ENCODE measurements at places on chromosomes 4 and X.

DNA sequence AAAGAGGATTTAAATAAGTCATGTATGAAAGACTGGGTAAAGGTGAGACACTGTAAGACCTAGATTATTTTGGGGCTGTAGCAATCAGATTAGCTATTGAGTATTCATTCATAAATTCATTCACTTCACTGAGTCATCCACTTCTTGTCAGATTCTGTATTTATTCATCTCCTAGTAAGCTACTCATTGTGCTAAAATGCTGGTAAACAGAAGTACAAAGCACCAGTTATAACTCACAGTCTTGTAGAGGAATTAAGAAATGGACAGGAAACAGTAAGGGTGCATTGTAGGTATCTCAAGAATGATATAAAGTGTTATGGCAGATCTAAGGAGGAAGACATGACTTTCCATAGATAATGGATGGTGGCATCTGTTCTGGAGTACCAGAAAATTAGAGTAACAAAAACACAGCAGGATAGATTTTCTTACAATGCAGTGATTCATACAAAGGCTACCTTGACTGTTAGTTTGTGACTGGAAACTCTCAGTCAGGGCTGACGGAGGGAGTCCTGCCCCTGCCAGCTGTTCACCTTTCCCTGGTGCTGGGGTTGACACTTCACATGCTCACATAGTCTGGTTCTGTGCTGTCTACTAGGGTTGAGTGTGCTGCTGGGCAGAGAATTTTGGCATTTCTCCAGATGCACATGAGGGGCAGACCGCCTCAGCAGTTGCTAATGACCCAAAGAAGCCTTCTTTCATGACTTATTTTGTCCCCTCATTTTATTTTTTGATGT is 26.5 kb upstream of the HAND2 start:
- no peak for DNase-seq

DNA sequence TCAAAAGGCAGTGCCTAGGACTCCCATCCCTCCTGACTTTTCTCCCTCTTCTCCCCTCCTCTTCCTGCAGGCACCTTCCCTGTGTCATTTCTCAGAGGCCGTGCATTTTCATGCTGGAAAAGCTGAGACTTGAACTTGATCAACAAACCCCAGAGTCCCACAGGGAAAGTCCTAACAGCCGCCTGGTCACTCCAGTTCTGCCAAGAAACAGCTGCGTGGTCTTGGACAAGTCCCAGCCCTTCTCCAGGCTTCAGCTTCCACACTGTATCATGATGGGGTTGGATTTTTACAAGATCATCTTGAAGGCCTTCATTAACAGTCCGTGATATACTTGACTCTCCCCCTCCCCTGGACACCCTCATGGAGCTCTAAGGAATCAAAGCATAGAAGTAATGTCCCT is 366.0 kb downstream of the BCOR start:
- no peak for DNase-seq

- no peak for DNase-seq
These were observed 22.8 kb upstream of the SEC24B start for GRCh38 chr4:109410776-109411175.

DNA sequence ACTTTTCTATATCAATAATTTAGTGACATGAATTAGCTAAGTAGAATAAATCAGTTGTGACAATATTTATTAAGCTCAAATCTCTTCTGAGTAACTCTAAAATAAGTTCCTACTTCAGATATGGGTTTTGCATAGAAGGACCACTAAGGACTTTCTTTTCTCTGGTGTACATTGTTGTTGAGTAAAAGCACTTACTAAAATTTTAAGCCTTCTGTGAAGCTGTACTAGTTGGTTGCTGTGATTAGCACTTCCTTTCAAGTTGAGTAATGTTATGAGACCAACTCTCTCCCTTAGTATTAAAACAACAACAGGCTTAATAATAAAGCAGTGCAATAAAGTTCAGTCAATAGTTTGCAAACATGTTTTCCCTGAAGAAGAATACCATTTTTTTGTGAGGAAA is 667.4 kb upstream of the NDST4 start:
- no peak for DNase-seq

- no peak for DNase-seq
These were observed 10.2 kb upstream of the GLOD5 start for GRCh38 chrX:48751343-48751742.

- DNase-seq, result no peak
These were observed 54.9 kb downstream of the ACOX3 start for GRCh38 chr4:8385611-8386010.

- DNase-seq, result no peak
These were observed 140.7 kb downstream of the RPS6KA6 start for GRCh38 chrX:84047339-84047738.

DNA sequence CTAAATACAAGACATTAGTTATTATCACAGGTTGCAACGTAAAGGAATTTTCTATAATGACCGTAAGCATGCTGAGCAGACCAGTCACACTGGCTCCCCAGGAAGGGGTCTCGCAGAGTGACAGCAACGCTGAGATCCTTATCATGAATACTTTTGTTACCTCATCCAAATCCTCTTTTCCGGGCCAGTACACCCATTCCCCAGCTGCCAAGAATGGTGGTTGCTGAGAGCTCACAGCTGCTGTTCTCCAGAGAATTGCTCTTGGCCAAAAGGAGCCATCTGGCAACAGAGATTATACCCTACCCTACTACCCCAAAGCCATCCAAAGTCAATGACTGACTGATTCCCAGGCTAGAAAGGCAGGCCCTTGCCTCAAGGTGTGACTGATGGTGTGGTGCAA is 91.6 kb downstream of the FUNDC1 start:
- no peak for DNase-seq

GRCh38 chr4:141124224-141124623 is 9.0 kb downstream of the RNF150 start:
- no peak for DNase-seq

DNA sequence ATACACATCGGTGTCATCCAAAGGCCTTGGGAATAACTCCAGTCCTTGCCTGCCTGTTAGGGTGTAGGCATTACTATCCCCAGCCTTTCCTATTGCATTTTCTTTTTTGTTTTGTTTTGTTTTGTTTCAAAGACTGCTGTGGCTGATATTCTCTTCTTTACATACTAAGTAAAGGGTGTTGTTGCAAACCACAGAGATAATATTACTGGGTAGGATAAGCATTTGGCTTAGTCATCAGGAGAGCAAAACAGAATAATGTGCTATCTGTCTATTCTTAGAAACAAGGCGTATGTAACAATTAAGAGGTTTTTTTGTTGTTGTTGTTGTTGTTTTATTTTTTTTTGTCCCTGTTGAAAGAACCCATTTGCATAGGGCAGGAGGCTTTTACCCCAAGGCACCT is 41.8 kb downstream of the UGT2B28 start:
- no peak for DNase-seq

GRCh38 chr4:1075809-1076699 is 37.3 kb downstream of the RNF212 start:
- DNase-seq, result no peak

- DNase-seq, result no peak
These were observed 214.5 kb downstream of the KCNIP4 start for GRCh38 chr4:21733894-21734630.

DNA sequence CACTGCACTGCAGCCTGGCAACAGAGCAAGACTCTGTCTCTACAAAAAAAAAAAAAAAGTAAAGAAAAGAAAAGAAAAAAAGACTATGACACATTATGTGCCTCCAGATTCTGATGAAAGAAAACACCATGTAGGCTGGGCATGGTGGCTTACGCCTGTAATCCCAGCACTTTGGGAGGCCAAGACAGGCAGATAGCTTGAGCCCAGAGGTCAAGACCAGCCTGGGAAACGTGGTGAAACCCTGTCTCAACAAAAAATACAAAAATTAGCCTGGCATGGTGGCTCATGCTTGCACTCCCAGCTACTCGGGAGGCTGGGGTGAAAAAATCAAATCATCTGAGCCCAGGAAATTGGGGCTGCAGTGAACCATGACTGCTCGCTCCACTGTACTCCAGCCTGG is 19.4 kb downstream of the THOC2 start:
- DNase-seq, result no peak

DNA sequence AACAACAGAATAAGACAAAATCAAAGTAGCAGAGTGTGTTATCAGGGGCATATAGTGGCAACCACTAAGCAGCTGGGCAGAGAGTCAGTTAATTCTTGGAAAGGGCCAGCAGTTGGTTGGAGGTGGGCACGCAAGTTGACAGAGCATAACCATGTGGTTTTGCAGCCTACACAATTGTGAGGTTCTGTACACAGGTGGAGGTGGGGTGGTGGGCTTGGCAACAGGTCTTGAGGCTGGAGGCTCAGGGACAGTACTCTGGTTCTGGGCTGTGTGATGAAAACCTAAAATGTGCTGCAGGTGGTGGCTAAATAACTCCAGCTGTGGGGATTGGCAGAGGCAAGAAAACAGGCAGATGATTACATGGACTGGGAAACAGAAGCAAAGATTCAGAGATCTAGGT is 1112.7 kb downstream of the PDHA2 start:
- no peak for DNase-seq

GRCh38 chr4:142781114-142781513 is 65.0 kb downstream of the INPP4B start:
- DNase-seq, result no peak

DNA sequence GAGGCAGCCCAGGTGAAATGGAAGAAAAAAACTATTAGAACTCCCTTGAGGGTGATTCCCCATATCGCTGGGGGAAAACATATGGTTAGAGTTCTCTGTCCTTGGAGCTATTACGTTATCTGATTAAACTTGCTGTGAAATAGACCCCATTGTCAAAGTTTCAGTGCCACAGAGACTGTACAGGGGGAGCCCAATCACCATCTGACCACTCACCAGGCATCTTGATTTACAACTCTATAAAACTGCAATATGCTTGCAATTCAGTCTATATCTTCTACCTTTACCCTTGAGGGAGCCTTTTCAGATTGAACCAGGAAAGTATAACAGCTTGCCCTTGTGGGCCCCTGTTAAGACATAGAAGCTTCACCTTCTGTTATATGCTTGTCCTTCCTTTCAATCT is 18.2 kb downstream of the TMEM255A start:
- DNase-seq, result no peak

- no peak for DNase-seq
These were observed 654.4 kb downstream of the IQCM start for GRCh38 chr4:149161247-149161646.

GRCh38 chr4:88600176-88600838 is 8.0 kb downstream of the HERC3 start:
- DNase-seq, result peak; percentile 42

GRCh38 chr4:8437281-8437680 is 3.2 kb downstream of the ACOX3 start:
- DNase-seq, result no peak

- no peak for DNase-seq
These were observed 228.4 kb upstream of the ZFP42 start for GRCh38 chr4:187767158-187767557.

Measured in NCI-H1417 treated with DMSO at 0.1 percent for 48 hours (cell line).